ENCODE measurements at places on chromosomes 2 and 18.

- no peak for DNase-seq
Measured at GRCh38 chr2:72148003-72148836, 558 bp upstream of the CYP26B1 start.

DNA sequence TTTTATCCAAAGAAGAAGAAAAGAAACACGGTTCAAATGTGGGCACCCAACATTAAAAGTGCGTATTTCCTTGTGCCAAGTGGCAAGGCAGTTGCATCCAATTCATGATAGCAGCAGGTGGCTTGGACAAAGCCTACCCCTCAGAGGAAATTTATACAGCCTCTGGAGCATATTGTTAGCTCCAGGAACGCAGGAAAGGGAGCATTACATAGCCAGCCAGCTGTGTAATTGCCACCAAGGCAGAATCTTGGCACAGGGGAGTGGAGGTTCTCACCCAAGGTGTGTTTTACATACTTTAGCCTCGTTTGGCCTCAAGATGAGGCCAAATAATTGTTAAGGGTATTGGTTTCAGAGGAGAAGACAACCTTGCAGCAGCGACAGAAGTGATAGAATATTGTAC is 526.9 kb downstream of the TMEM182 start:
- DNase-seq: no peak

GRCh38 chr2:168252976-168253375 is 5.6 kb upstream of the STK39 start:
- no peak for DNase-seq

GRCh38 chr2:85692039-85692645 is 2.0 kb upstream of the GNLY start:
- DNase-seq: no peak

- no peak for DNase-seq
Measured at GRCh38 chr2:161424394-161424769, 8.3 kb downstream of the TBR1 start.

DNA sequence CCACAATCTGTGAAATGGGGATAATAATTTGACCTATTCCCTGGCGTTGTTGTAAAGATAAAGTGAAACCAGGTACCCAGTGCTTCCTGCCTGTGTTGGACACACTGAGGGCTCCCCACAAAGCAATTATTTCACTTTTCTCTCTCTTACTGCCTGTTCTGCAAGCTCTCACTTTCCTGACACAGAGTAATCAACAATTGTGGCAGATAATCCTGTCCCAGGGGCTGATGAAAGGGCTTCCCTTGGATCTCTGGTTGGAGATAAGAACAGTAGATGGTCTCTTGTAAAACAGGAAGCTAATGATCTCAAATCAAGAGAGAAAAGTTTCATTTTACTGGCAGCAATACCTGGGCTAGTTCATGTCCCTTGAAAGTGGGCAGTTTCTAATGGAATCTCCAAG is 190.4 kb upstream of the EPHA4 start:
- no peak for DNase-seq

DNA sequence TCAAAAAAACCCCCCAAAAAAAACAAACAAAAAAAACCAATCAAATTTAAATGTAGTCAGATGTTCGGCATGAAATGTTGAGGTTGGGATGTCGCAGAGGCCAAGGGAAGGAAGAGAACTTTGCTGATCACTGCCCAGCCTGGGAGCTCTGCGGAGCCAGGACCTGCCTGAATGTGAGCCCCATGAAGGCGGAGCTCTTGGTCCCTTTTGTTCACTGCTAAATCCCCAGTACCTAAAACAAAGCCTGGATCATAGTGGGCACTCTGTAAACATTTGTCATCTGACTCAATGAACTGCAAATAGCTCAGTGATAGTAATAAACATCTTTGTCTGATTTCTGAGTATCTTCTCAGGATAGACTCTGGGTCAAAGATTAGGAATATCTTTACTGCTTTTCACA is 64.0 kb downstream of the NGEF start:
- DNase-seq: no peak

GRCh38 chr18:78735131-78736014 is 244.2 kb upstream of the SALL3 start:
- no peak for DNase-seq

GRCh38 chr2:85428343-85428881 is 9.9 kb downstream of the SH2D6 start:
- no peak for DNase-seq

GRCh38 chr2:205612636-205613035 is 69.7 kb upstream of the NRP2 start:
- no peak for DNase-seq

GRCh38 chr18:65422544-65423136 is 328.2 kb upstream of the CDH7 start:
- no peak for DNase-seq

GRCh38 chr18:40851014-40851429 is 1104.0 kb upstream of the PIK3C3 start:
- DNase-seq: no peak

GRCh38 chr18:424071-424661 is 76.3 kb downstream of the COLEC12 start:
- no peak for DNase-seq

- DNase-seq: no peak
Measured at GRCh38 chr2:118207889-118208288, 119.6 kb downstream of the INSIG2 start.

DNA sequence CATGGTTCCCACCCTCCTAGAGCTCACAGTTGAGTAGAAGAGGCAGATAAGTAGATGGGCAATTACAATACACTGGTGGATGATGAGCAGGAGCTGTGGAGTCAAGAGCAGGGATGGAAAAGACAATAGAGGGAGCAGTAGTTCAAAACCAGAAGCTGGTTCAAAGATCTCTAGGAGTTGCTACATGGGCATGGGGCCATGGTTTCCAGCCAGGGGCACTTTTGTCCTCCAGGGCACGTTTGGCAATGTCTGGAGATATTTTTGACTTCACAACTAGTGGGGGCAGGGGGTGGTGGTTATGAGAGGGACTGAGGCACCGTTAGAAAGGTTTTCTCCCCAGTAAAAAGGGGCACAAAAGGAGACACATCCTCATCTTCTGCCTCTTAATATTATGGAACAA is 236.0 kb downstream of the DYSF start:
- DNase-seq: no peak

- DNase-seq: no peak
Measured at GRCh38 chr2:37365669-37366068, 21.2 kb downstream of the QPCT start.

DNA sequence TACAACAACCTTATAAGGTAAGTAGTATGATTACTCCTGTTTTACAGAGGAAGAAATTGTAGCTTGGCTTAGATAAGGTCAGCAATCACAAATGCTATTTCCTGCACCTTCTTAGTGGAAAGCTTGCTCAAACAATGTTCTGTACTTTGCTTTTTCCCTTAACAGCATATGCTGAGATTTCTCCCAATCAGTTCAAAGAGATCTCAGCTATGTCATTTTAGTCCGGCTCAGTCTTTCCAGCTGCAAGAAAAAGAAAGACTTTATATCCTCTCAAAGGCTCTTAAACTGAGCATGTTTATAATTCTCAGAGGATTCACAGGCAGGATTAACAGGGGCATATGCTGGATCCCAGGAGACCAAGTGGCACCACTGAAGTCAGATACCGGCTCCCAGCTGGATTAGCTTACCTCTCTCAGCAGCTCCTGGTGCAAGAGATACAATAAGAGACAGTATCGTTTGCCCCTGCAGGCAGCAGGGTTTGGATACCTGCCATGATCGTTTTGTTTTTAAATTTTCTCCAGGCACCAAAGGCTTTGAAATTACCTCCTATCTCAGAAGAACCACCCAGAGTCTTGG is 29.5 kb downstream of the KIAA2012 start:
- no peak for DNase-seq

DNA sequence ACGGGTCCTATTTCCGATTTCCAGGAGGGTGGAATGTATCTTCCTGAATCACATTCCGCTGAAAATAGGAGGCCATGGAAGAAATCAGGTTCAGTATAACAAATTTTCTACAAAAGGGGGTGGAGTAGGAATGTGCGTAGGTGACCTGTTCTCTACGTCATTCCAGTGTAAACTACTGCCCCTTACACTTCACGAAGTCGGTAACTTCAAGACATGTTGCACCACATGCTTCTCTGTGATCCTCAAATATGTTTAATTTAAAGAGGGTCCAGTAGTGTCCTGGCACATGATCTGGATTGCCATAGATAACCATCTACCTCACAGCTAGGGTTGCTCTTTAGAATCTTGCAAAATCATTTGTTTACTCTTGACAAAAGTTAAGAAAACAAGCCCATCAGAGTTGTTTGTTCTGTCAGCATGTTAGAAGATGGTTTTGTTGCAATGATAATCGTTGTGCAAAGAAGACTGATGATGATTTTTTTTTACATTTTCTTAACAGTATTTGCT is 7.5 kb upstream of the CPS1 start:
- no peak for DNase-seq

DNA sequence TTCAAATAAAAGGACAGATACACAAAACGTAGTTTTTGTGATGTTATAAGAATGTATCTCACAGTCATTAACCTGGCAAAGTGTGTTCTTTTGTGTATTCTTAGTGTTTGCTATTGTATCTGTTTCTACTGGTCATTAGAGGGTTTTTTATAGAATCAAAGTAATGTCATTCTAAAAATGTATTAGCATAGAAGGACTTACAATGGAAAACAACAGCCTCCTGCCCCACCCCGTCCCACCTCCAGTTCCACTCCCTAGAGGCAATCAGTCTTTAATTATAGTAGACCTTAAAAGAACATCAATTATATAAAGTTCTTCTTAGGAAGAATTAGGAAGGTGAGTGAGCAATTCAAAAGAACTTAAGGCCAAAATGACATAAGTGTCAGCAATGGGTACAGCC is 13.8 kb downstream of the DNAJC27 start:
- DNase-seq: no peak

- DNase-seq: no peak
Measured at GRCh38 chr18:23703057-23703986, 14.1 kb downstream of the LAMA3 start.

- no peak for DNase-seq
Measured at GRCh38 chr18:31030574-31031278, 11.8 kb downstream of the DSC3 start.

- DNase-seq: no peak
Measured at GRCh38 chr2:53905396-53905795, 45.6 kb upstream of the GPR75 start.

GRCh38 chr2:84856787-84857186 is 24.1 kb downstream of the TRABD2A start:
- no peak for DNase-seq

GRCh38 chr2:233342301-233342700 is 12.0 kb upstream of the DGKD start:
- no peak for DNase-seq

- DNase-seq: no peak
Measured at GRCh38 chr18:59671551-59671950, 25.7 kb downstream of the CCBE1 start.

GRCh38 chr2:162030363-162031190 is 43.4 kb downstream of the DPP4 start:
- DNase-seq: no peak

DNA sequence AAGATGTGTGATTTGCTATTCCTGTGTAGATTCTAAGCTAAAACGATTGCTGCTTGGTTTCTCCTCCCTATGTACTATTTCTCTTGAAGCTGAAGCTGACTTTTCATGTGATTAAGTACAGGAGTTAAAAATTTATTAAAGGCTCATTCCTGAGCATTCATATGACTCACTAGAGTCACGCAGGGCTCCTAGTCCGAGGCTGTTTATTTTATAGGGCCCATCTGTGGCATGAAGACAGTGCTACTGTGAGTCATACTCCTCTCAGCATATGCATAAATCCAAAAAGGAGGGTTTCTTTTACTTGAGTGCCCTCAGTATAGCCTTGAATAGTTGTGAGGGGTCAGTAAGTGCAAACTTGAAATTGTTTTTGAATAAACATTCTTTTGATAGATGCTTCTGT is 378.8 kb downstream of the PTPRM start:
- no peak for DNase-seq

DNA sequence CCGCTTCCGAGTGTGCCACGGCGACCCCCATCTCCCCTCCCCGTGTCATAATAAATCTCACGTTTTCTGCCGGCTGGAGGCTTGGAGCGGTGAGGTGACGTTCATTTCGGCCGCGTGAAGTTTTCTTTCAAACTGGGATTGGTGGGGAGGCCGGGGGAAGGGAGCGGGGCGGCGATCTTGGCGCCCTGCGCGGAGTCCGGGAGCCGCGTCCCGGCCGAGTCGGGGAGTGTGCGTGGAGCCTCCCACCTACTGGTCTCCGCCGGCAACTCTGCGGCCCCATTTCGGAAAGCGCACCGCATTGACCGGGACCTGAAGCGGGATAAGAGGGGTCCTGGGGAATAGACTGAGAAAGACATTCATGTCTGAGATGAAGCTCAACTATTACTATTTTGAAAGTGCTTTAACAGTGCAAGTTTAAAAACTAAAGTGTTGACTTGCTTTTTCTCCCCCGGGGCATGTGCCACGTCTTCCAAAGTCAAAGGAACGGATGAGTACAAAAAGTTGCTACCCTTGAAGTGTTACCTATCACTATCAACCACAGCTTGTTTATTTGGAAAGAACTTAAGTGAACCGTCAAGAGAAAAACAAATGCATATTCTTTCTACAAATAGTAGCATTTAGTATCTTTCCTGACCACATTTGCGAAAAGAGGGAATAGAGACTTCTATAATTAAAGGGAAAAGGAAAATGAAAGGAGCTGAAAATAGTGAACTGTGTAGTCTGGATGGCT is 818 bp upstream of the IKZF2 start:
- peak; percentile 9 for DNase-seq

DNA sequence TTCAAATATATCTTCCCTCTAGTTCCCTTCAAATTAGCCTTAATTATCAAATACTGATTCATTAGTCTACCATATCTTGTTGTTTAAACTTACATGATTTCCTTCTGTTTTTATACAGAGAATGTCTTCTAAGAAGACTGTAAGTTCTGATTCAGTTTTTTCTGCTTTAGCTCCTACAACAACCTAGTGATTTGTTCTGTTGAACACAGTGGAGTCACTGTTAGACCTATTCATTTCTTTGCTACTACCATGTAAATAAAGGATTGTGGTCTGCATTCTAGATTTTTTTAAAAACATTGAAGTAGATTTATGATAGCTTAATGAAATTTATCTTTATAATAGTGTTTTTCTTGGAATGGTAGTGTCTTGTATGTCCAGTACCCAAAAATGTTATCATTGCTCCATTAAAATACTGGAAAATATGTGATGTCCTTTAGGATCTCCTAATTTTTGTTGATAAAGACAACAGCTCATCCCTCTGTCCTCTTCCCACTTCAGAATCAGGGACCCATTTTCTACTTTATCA is 146.4 kb downstream of the MBD5 start:
- no peak for DNase-seq

GRCh38 chr18:22346953-22347605 is 70.6 kb downstream of the CTAGE1 start:
- no peak for DNase-seq

GRCh38 chr18:47427923-47428637 is 176.6 kb upstream of the SKOR2 start:
- no peak for DNase-seq
